ENCODE measurements at places on chromosomes 3 and 15.

DNA sequence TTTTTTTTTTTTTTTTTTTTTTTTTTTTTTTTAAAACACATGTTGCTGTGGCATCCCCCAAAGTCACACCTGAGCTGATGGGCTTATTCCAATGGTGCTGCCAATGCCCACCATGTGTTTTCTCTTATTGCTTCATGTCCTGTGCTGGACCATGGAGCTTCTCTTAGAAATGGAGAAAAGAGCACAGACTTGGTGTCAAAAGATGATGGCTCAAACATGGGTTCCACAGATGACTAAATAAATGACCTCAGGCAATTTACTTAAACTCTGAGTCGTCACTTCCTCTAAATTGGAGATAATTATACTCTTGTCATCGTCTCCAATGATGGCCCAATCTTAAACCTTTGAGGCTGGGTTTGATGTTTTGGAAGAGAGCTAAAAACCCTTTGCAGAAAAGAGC, 28.1 kb downstream of the CHST2 start:
- no peak for DNase-seq

DNA sequence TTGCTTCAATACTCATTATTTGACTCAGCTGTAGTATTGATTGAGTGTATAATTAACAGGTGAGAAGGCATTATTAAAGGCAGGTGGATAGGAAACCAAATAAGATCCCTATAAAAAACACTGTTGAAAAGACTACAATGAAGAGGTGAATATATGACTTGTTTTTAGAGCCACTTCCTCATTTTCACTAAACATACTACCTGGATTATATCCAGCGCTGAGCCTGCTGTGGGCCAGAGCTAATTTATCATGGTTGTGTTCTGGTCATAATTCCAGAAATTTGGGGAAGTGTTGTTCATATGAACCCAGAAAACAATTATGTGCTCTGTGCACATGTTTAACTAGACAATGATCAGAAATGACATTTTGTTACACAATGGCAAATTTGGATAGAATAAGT, 235.3 kb upstream of the MME start:
- DNase-seq = no peak

DNA sequence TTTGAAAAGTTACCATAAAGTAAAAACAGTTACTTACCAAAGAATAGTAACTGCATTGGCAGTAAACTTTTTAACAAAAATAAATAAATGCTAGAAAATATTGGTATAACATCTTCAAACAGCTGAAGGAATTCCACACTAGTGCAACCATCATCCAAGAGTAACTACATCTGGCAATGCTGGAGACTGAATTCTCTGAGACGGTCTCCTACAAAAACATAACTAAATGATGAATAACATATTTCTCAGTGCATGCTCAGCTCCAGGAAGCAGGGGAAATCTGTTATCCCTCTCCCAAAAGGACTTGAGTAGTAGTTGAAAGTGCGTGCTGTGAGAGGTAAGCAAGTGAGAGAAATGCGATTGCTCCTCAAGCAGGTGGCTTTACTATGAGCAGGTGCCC, 526.8 kb upstream of the CCDC54 start:
- DNase-seq = peak; percentile 89

GRCh38 chr15:70318594-70319465, 221.1 kb upstream of the TLE3 start:
- peak; percentile 84 for DNase-seq

GRCh38 chr3:10741891-10742671, 73.9 kb upstream of the SLC6A11 start:
- DNase-seq = no peak

- peak; percentile 65 for DNase-seq
These were observed 2.1 kb downstream of the ALCAM start for GRCh38 chr3:105368566-105369499.

All from fibroblast of skin of scalp (primary cell).